T1000 (cell line): ENCODE measurements at places on chromosomes 5 and 9.

- no peak for DNase-seq
These were observed 8.5 kb downstream of the POLR3G start for GRCh38 chr5:90483206-90483605.

- no peak for DNase-seq
These were observed 1854.6 kb upstream of the WWC1 start for GRCh38 chr5:166436872-166437271.

DNA sequence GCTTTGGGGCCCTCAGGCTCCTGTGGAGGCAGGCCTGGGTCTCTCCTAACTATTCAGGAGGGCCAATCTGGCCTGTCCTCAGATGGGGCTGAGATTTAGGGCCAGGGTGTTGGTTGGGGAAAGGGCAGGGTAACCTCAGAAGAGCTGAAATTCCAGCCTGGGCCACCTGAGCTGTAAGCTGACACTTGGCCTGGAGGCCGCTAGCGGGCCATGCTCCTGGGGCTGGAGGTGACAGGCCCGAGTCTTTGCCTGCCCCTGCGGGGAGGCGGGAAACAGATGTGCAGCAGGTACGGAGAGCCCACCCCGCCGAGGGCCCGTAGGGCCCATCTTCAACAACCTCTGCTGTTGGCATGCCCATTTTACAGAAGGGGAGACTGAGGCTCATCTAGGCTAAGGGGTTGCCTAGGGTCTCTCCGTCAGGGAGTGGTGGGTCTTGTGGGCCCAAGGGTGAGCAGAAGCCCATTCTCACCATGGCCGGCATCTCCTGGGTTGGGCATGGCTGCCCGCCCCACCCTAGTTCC, 69.5 kb downstream of the RXRA start:
- DNase-seq: no peak

DNA sequence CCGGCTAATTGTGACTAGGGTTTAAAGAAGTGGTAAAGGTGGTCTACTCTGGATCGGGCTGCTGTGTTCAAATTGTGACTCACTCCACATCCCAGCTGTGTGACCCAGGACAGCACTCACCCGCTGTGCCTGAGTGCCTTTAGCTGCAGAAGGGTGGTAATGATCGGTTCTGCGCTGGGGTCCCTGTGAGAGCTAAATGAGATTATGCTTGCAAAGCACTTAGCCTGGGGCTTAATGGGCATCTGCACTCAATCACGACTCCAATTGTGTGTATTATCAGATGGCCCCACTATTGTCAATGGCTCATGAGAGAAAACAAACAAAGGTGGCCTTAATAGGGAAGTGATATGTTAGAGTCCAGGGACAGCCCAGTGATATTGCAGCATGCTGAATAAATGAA, 25.1 kb upstream of the TBC1D2 start:
- no peak for DNase-seq

- DNase-seq: no peak
These were observed 73.6 kb downstream of the ANKRD55 start for GRCh38 chr5:56159521-56159947.

- DNase-seq: no peak
These were observed 1746.4 kb downstream of the EFNA5 start for GRCh38 chr5:105924366-105924765.
